ENCODE measurements at places on chromosomes 3 and 15. TPM values are rescaled to one million over a fixed set of nuclear protein-coding genes. Genes with fewer than 3 reads are reported as not detected.

The RSL24D1 gene
- total RNA-seq = 92.4 TPM

The GOLIM4 gene
- total RNA-seq = 33.8 TPM

DNA sequence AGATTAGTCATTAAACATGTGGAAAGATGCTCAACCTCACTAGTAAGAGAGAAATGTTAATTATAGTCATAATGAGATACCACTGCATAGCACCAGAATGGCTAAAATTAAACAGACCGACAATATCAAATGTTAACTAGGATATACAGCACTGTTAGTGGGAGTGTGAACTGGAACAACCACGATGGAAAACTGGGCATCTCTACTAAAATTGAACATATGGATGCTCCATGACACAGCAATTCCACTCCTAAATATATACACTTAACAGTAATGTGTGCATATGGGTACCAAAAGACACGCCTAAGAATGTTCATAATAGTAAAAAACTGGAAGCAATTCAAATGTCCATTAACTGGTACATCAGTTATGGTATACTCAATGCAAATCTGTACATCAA is 41.5 kb downstream of the CRTAP start:
- H3K36me3 ChIP-seq = no peaks in the 10 kb centered on the region
- H3K4me1 ChIP-seq = no peaks in the 10 kb centered on the region
- no peak overlapping the region for H3K4me3 ChIP-seq
- no peak for DNase-seq
- no peaks in the 10 kb centered on the region for H3K27me3 ChIP-seq

GRCh38 chr3:106381939-106382335 is 513.1 kb upstream of the CBLB start:
- DNase-seq = no peak
- H3K27ac ChIP-seq = no peak overlapping the region
- no peaks in the 10 kb centered on the region for H3K36me3 ChIP-seq
- H3K4me3 ChIP-seq = no peak overlapping the region
- no peaks in the 10 kb centered on the region for H3K4me1 ChIP-seq

GRCh38 chr15:95687061-95687460 is 643.4 kb upstream of the NR2F2 start:
- H3K27ac ChIP-seq = no peak overlapping the region
- H3K4me3 ChIP-seq = no peak overlapping the region
- no peak for DNase-seq
- no peaks in the 10 kb centered on the region for H3K27me3 ChIP-seq

The SMAD6 gene
- 7.6 TPM for total RNA-seq

The GOLGA8J gene
- total RNA-seq = 0.44 TPM

The PLSCR2 gene
- not detected for total RNA-seq
